ENCODE measurements at places on chromosomes 7 and 10.

DNA sequence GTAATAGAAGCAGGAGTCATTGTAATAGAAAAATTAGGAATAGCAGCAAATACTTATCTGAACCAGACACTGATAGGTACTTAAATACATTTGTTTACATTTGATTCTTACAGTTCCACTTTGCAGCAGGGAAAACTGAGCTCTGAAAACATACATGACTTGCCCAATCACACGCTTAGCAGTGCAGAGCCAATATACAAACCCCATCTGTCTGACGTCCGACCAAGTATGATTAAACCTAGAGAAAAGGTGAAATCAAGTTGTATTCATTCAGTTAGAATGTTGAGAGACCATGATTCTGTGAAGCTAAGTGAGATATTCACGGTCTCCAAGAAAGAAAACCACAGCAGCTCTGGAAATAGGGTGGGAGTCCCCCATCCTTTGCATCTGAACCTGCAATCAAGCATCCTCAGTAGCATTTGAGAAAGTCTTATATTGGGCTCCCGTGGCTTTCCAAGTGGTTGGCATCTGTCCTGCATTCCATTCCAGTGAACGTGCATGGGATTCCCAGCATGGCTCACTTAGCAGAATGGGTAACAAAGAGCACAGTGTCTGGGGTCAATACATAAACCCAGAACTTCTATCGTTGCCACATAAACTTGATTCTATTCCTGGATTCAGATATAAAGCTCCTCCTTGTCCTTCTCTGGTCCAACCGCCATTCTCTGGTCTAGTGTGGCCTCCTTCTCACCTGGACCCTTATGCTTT lies 148.7 kb upstream of the RSU1 start:
- no peak for DNase-seq

GRCh38 chr7:149822353-149822943 lies 15.7 kb upstream of the ZNF862 start:
- DNase-seq, result no peak

DNA sequence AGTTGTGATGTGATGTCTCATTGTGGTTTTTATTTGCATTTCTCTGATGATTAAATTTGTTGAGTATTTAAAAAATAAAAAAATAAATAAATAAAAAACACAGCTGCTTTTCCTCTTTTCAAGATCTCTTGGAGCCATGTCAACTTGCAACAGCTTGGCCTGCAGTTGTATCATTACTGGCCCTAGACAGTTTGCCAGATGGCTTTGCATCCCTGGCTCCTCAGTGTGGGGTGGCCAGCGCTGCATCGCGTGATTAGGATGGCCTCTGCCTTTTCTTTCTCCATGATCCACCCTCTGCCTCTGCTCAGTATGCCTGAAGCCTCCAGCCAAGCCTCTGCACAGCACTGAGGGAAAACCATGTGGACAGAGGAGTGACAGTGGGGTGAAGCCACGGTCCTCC lies 96.8 kb downstream of the PPP1R3C start:
- DNase-seq, result no peak

GRCh38 chr10:46515793-46516192 lies 40.7 kb downstream of the GPRIN2 start:
- no peak for DNase-seq

DNA sequence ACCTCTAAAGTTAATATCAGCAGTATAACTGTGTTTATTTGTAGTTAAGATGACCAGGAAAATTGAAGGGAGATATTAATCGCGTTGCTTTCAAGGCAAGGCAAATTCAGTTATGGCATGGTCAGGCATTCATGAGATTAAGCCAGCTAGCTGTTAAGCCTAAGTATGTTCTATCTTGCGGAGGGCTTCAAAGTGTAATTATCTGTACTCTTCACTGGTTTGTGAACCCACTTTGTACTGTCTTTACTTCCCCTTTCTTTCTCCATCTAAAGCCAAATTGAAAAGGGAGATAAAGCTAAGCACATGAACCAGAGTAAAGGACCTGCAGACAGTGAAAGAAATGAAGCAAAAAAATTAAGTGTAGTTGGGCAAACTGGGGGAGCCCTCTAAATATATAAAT lies 483.1 kb upstream of the NRP1 start:
- DNase-seq, result no peak

- DNase-seq, result no peak
Measured at GRCh38 chr7:7427363-7427762, 108.3 kb downstream of the COL28A1 start.

DNA sequence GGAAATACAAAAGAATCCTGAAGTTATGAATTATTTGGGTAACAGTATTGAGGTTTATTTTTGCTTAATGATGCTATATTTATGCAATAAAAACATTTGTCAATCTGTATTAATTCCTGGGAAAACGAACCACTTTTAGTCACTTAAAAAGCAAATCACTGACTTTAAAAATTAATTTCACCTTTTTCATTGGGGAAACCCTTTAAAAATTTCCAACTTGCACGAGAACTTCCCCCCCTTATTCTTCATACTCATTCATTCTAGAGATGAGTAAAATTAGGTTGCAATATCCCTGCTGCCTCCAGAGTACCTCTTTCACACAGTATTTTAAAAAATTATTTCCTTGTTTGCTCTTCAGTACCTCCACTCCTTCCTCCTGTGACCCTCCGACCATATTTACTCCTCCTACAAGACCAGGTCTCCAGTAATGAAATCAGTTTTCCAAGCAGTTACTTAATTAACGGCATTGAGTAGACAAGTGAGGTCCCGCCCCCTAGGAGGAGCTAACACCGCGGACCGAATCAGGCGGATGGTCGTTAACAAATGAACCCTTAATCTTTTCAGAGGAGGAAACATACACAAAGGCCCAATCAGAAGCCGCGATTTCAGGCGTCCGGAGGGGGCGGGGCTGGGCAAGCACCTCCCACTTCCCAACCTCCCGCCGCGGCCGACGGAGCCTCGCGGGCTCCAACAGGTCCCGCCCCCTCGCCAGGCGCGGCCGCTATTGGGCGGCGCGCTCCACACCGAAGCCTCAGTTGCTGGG lies 465 bp upstream of the TRIM24 start:
- peak; percentile 97 for DNase-seq

GRCh38 chr7:151248346-151249033 lies at the start of gene SMARCD3:
TSS of gene SMARCD3 (minus strand) at chr7:151248694. CDS start at chr7:151248562, 132 bp downstream.
- DNase-seq, result no peak

GRCh38 chr7:4641091-4641666 lies 40.9 kb upstream of the FOXK1 start:
- DNase-seq, result no peak

- no peak for DNase-seq
Measured at GRCh38 chr10:96930469-96930868, 98.4 kb downstream of the LCOR start.

DNA sequence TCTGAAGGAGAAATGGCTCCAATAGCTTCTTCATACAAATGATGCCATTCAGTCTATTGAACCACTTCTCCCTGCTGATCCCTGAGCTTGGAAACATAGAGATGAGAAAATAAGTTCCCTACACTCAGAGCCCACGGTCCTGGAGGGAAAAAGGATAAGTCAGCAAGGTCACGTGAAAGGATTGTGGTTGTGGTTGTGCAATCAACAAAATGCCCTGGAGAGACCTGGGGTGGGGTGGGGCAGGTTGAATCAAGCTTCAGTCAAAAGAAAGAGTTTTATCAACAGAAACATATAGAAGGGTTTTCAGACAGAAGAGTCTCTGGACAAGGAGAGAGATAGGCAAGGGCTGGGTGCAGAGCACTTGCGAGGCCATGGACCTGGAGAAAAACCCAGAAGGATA lies 30.1 kb downstream of the C10orf90 start:
- DNase-seq, result no peak

DNA sequence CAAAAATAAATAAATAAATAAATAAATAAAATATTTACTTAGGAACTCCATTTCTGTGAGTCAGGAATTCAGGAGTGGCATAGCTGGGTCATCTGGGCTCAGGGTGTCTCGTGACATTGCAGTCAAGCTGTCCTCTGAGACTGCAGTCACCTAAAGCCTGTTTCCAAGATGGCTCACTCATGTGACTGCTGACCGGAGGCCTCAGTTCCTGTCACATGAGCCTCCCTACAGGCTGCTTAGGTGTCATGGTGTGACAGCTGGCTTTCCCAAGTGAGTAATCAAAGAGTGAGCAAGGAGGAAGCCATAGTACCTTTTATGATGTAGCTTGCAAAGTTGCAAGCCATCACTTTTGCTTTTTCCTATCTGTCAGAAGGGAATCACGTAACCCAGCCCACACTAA lies 128.6 kb upstream of the KCTD7 start:
- DNase-seq, result no peak

DNA sequence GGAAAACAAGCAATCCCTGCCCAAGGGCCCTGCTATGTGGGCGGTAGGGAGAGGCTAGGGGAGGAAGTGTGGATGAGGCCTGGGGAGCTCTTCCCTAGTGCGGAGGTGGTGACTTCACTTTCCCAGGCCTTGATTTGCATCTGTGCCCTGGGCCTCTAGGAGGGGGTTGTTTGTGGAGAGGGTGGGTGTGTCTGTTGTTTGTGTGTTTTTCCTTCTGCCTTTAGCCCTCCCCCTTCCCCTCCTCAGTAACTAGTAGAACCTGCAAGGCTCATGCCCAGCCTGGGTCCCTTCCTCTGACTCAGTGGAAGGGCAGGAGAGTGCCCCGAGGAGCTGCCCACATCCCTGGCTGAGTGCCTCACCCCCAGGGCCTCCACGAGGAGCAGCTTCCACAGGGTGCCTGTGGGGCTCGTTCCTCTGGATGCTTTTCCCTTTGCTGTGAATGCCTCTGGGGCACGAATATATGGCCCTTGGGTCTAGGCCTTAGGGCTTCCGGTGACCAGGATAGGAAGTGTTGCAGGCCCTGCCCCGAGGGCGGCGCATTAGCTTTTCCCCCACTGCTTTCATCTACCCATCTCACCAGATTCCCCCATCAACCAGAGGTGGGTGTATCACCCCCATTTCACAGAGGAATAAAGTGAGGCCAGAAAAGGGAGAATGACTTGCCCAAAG lies 89.4 kb upstream of the DUSP5 start:
- DNase-seq, result no peak

GRCh38 chr7:111508387-111508786 lies 53.9 kb downstream of the IMMP2L start:
- DNase-seq, result no peak

- DNase-seq, result no peak
Measured at GRCh38 chr10:69938541-69938991, 114.1 kb upstream of the MACROH2A2 start.

DNA sequence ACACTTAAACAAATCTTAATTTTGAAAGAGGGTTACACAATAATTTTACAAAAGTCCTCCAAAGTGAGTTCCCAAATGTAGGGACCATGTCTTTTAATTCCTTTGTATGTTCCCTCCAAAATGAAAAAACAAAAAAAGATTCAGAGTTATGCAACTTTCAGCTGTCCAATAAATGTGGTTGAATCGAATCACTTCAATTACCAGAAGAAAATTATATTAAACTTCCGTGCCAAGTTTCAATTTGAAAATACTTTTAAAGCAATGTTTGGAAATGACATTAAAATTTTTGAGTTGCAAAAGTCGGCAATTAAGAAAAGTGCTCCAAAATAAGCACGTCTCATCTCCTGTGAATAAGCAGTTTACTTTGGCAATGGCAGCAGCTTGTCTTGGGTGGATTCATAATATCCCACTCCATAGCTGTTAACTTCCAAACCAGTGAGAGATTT lies 60.3 kb upstream of the C1GALT1 start:
- no peak for DNase-seq

DNA sequence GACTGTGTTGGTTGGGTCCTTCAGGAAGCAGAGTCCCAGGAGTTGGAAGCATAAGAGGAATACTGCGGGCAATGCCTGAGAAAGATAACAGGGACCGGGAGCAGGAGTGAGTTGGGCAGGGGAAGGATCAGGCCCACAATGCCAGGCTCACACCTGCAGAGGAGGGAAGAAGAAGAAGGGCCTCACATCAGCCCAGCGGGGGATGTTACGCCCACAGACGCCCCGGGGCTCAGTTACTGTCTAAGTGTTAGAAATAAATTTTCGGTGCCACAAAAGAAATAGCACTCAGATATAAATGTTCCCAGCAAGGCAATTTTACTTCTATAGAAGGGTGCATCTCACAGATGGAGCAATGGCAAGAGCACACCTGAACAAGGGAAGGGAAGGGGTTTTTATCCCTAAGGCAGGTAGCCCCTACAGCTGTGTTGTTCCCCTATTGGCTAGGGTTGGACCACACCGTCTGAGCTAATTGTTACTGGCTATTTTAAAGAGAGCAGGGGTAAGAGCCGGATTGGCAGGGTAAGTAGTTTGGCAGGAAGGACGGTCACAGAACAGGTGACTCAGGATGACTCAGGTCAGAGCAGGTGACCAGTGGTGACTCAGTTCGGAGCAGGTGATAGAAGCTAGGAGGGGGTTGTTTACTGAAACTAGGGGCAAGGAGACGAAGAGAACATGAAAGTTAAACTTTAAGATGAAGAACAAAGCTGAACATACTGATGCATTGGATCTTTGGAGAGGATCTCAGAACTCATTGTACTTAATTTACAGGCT lies at the start of gene NOS3:
NOS3 (plus strand) TSS at position 602 of the 771 bp plus-strand sequence. CDS start 2,787 bp downstream, outside the sequence.
- DNase-seq, result no peak

- no peak for DNase-seq
Measured at GRCh38 chr7:69418869-69419670, 179.2 kb upstream of the AUTS2 start.

DNA sequence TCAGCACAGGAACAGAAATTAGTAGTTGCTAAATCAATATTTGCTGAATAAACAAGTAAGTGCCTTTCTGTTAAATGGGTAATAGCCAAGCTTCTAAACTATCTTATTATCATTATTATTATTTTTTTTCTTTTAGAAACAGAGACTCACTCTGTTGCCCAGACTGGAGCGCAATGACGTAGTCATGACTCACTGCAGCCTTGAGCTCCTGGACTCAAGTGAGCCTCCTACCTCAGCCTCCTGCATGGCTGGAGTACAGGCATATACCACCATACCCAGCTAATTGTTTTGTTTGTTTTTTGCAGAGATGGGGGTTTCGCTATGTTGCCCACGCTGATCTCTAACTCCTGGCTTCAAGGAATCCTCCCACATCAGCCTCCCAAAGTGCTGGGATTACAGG lies 12.3 kb upstream of the ELN start:
- no peak for DNase-seq

GRCh38 chr7:113890331-113891030 lies 28.3 kb downstream of the PPP1R3A start:
- no peak for DNase-seq

GRCh38 chr10:121803611-121804010 lies 124.2 kb downstream of the ATE1 start:
- no peak for DNase-seq

- DNase-seq, result no peak
Measured at GRCh38 chr7:44472843-44473242, 17.6 kb downstream of the NUDCD3 start.

- DNase-seq, result no peak
Measured at GRCh38 chr10:130202984-130203621, 66.9 kb downstream of the GLRX3 start.

- DNase-seq, result peak; percentile 60
Measured at GRCh38 chr10:102714621-102715455, at the start of gene SFXN2. TSS of gene SFXN2 (plus strand) at chr10:102714636. CDS start at chr10:102726637, 12,001 bp downstream.
